ENCODE measurements at places on chromosomes 11 and 22. TPM values are rescaled to one million over a fixed set of nuclear protein-coding genes. Genes with fewer than 3 reads are reported as not detected.

PKP3 gene
- polyA plus RNA-seq: 4.1 TPM

CTSW gene
- polyA plus RNA-seq: 1.2 TPM

PARVG gene
- polyA plus RNA-seq: 2.0 TPM

DNA sequence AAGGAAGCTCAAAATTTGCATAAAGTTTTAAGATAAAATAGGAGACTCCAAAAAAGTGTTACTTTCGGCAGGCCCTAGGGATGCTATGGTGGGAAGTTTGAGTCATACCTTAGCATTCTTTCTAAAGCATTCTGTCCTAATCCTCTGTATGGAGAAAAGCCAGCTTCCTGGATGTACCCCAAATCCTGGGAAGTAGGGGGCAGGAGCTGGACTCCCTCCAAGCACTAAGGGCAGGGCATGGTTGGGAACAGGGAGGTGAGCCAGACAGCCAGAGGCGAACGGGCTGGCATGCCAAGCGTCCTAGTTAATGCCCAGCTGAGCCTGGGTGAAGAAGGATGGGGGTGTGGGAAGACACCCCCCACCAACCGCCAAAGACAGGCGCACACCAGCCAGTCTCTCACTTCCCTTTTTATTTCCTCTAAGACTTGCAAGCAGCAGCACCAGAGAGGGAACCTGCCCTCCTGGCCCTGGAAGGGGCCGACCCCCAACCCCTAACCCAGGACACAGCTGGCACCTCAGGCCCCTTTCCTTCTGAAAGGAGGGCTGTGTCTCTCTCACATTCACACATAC lies 23.9 kb downstream of the RTN4RL2 start:
- no peak for DNase-seq

GRCh38 chr22:19453718-19454117 lies 6.2 kb upstream of the C22orf39 start:
- DNase-seq: no peak
